ENCODE measurements at places on chromosomes 13 and 19. TPM values are rescaled to one million over a fixed set of nuclear protein-coding genes. Genes with fewer than 3 reads are reported as not detected.

OR4F17 gene
- not detected for polyA plus RNA-seq

PSG1 gene
- polyA plus RNA-seq, result not detected

FLT1 gene
- polyA plus RNA-seq, result 51.8 TPM

TGFBR3L gene
- polyA plus RNA-seq, result 0.38 TPM

HMG20B gene
- 111 TPM for polyA plus RNA-seq

DLL3 gene
- polyA plus RNA-seq, result 0.87 TPM

ACER1 gene
- polyA plus RNA-seq, result not detected

DNA sequence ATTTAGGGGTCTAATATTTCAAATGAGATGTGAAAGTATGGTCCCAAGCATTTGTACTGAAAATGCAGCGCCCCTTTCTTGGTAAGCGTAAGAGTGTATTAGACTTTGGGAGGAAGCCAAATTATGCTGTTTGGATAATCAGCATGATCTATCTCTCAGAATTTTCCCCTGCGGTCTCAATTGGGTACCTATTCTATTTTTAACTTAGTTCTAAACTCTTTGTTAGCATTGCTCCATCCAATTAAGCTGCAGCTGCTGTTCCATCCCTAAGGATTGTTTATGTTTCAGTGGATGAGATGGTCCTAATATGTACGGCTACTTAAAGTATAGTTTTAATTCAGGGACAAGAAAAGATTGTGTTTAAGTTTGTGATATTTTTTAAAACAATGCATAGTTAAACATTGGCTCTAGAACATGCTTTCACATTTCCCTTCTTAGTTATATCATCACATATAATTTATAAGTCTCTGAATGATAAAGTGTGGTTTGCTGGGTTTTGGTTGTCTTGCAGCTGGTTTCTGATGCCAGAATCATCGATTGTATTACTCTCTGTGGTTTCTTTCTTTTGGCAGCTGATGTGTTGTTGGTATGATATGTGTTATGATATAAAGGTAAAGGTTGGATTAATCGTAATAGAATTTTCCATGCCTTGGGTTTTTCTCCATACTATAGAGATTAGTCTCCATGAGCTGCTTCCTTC is 15.0 kb downstream of the POLR1D start:
- no peak for DNase-seq

DNA sequence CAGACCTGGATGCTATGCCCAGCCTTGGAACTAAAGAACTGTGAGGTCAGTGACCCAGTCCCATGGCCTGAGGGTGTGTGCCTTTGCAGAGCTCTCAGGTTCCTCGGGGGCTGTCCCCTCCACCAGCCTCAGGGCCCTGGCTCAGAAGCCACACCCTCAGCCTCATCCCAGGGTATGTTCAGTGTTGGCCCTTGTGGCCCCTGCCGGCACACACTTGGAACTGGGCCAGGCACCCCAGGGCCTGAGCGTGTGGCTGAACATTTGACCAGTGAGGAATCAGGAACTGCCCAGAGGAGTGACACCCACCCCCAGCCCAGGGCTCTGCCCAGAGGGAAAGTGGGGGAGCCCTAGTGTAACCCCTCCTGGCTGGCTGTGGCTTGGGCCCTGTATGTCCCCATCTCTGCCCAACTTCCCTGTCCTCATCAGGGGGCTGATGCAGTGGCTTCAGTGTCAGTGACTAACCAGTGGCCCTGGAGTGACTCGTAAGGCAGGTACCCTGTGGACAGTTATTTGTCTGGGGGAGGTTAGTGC is 10.0 kb downstream of the NKPD1 start:
- DNase-seq, result no peak

DNA sequence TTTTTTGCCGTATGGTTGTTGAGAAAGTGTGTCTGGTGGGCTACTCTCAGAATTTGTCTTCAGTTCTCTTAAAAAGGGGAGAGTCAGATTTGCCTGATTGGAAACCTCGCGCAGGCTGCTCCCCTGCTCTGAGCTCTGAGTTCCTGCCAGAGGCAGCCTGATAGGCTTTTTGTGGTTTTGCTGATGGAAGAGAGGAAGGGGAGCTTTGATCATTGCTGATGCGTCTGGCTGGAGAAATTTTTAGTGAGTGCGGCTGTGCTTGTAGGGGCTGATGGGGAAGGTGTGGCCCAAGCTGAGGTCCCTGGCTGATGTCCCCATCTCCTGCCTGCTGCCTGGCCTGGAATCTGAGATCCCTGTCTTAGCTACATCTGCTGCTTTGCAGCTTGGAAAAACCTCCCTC is 2.8 kb downstream of the CHST8 start:
- DNase-seq, result no peak

GRCh38 chr13:69565334-69565733 is 542.3 kb upstream of the ATXN8OS start:
- DNase-seq, result no peak

DNA sequence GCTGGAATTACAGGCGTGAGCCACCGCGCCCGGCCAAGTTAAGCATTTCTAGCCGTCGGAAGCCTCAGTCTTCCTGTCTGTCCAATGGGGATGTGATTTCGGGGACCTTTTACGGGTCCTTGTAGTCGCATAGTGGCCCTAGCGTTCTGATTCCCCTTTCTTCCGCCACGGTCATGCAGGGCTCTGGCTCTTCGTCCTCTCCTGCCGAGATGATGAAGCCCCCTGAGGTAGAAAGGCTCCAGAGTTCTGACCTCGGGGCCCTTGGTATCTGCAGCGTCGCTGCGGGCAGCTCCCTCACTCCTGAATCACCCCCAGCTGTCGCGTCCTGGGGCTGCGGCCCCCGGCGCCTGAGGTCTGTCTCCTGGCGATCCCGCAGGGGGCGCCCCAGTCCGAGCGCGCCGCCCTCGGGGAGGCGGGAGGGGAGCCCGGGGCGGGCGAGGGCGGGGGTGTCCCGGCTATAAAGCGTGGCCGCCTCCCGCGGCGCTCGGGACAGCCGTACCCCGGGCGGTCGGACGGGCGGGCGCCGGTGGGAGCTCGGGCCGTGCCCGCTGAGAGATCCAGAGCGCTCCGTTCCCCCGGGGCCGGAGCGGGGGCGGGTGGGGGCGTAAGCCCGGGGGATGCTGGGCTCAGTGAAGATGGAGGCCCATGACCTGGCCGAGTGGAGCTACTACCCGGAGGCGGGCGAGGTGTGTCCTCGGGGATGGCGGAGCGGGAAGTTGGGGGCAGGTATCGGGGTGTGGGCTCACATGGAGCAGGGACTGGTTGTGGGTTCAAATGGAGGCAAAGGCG is at the start of gene FOXA3:
FOXA3 (plus strand) TSS at position 487 of the 789 bp plus-strand sequence; CDS start at position 618, 131 bp downstream.
- DNase-seq, result no peak

- no peak for DNase-seq
Observed at GRCh38 chr13:99312493-99312883, 5.3 kb upstream of the GPR183 start.

GRCh38 chr19:21835810-21836444 is at the start of gene ZNF43:
TSS of gene ZNF43 (minus strand) at chr19:21836182. CDS start at chr19:21836038, 144 bp downstream.
- peak; percentile 89 for DNase-seq

GRCh38 chr19:38308006-38308766 is 4.1 kb downstream of the C19orf33 start:
- no peak for DNase-seq

DNA sequence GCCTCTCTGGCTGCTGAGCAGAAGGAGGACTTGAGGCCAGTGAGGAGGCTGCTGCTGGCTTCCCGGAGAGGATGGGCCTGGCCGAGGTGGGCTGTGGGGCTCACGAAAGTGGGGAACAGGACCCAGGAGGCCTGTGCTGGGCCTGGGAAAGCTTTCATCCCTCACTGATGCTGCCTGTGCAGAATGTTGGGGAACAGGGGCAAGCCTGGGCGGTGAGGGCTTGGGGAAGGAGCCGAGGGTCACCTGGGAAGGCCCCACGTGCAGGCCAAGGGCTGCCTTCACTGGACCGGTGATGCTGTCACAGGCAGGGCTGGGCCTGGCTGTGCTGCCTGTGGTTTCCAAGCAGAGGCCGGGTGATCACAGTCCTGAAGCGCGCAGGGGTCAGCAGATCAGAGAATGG is 9.4 kb downstream of the AP1M1 start:
- DNase-seq, result no peak

- no peak for DNase-seq
Observed at GRCh38 chr13:91346062-91346461, 1.4 kb upstream of the MIR17HG start.

DNA sequence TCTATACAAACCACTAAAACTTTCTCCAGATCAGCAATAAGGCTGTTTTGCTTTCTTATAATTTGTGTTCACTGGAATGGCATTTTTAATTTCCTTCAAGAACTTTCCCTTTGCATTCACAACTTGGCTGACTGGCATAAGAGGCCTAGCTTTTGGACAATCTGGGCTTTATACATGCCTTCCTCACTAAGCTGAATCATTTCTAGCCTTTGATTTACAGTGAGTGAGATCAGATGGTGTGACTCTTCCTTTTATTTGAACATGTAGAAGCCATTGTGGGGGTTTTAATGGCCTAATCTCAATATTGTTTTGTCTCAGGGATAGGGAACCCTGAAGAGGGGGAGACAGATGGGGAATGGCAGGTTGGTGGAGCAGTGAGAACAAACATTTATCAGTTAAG is 82.7 kb downstream of the FOXO1 start:
- no peak for DNase-seq

DNA sequence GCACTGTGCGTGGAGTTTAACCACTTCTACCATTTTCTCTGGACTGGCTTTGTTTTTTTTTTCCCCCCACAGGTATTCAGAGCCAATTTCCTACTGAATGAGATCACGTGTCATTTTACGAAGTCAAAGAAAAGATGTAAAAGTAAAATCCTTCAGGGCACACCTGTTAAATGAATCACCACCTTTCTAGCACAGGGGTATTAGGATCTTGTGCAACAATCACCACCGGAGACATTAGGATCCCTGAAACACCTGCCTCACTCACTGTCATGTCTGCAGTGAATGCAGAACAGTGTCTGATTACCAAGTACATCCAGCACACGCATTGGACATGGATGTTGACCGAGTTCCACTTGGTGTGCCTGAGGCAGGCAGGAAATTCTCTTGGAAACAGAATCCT is 17.2 kb downstream of the BRD4 start:
- no peak for DNase-seq

- no peak for DNase-seq
Observed at GRCh38 chr13:33205804-33206221, 79.7 kb downstream of the STARD13 start.

DNA sequence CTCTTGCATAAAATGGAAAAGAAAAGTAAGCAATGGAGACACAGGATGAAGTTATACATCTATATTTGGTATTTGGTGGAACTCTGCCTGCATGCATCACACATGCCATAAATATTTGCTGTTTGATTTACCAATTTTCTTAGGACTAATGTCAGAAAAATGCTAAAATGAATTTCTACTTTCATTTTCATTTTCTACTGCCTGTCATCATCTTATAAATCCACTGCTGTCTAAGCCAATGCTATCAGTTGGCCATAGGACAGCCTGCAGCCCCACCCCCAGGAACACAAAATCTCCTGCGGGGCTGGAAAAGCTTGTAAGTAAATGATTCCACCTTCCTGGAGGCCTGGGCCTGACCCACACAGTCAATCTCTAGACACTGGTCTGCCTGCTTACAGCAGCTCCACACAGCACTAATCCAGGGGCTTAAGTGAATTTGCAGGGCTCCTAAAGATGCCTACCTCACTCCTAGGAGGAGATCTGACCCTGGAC is 122.0 kb downstream of the ENOX1 start:
- DNase-seq, result no peak

DNA sequence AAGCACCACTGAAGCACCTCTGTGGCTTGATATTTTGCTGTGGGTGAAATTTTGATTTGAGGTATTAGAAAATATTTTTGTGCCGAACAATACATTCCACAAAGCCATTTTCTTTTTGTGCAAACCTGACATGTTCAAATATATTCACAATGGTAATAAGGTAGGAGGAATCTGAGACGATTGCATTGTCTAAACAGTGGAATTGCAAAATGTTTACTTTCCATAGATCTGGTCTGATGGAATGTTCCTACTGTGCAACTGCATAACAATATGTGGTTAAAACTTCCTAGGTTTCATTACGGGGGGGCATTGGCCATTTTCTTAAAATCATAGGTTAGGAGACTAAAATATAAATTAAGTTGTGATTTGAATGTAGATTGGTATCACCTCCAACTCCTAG is 42.7 kb upstream of the AKAP11 start:
- DNase-seq, result no peak

DNA sequence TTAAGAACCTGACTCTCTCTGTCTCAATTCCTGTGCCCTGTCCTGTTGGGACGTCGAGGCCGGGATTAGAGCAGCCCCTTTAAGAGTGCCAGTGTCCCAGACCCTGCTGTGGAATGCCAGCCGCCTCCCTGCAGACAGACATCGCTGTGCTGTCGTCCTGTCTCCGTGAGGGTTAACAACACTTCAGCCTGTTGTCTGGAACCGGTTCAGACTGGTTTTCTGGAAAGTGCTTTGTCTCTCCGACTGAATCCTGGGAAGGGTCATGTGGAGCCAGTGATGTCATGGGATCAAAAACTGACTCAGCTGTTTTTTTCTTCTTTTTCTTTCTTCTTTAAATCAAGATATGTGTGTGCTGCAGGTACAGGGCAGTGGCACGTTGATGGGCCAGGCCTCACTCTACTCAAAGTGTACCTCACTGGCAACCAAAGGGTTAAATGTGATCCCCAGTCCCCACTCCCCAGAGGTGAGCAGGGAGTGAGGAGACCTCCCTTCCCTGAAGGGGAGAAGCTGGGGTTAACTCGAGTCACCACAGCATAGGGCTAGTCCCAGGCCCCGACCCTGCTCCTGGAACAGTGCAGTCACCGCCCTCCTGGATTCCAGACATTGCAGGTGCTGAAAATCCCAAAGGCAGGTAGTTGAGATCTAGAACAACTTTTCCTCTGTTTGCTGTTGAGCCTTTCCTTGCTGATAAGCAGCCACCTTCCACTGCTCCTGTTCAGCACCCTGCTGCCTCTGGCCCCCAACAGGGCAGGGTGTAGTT is 50.8 kb downstream of the TSSK6 start:
- no peak for DNase-seq

DNA sequence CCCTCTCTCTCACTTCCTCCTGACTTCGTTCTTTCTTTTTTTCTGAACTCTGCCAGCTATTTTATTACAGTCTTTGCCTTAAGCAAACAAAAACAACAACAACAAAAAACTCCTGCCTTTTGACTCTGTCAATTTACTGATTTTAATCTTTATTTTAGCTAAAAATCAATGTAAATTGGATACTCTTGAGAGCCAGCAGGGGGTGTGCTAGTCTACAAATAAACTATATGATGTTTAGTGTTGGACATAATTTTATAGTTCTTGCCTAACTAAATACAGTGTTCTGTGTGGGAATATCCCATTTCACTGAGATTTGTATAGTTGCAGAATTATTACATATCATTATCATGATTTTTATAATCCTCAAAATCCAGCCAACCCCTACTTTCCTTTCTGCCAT is 1199.9 kb upstream of the SPRY2 start:
- no peak for DNase-seq

- DNase-seq, result no peak
Observed at GRCh38 chr13:73171926-73172325, 113.1 kb downstream of the KLF5 start.

DNA sequence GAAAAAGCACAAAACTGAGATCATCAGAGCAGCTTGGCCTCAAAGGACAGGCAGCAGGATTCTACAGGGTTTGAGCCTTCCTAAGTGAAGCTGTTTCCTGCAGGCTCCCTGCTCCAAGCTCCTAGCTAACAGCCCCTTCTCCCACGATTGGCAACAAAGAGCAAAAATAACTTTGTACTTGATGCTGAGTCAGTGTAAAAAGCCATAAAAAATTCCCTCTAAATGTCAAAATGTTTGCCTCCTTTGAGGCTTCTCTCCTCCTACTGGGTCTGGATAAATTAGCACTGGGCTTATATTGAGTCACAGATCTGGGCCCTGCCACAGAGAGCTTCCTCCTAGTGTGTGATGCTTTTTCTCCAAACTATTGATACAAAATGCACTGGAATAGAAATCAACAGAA is 153.3 kb downstream of the TNFRSF19 start:
- DNase-seq, result no peak

- no peak for DNase-seq
Observed at GRCh38 chr13:99269627-99270241, 11.6 kb upstream of the GPR18 start.

- DNase-seq, result no peak
Observed at GRCh38 chr19:12665281-12665573, 1.3 kb downstream of the MAN2B1 start.
